ENCODE measurements at places on chromosomes 3 and 15. TPM values are rescaled to one million over a fixed set of nuclear protein-coding genes. Genes with fewer than 3 reads are reported as not detected.

The CD47 gene
- total RNA-seq: 73.4 TPM

The MED12L gene
- total RNA-seq: 0.07 TPM

The GREM1 gene
- 1.6 TPM for total RNA-seq

The ANKRD34C gene
- not detected for total RNA-seq

The PDZRN3 gene
- not detected for total RNA-seq

The SHC4 gene
- 0.30 TPM for total RNA-seq

The GNAT1 gene
- not detected for total RNA-seq

The SEMA7A gene
- total RNA-seq: 0.67 TPM

The OCA2 gene
- not detected for total RNA-seq

The ZBTB47 gene
- 11.6 TPM for total RNA-seq

The C3orf22 gene
- not detected for total RNA-seq

The RTP3 gene
- total RNA-seq: not detected

The ERICH6 gene
- total RNA-seq: not detected

The NOX5 gene
- not detected for total RNA-seq

The RTP1 gene
- total RNA-seq: not detected

The GHSR gene
- not detected for total RNA-seq

The CACNA2D3 gene
- total RNA-seq: not detected

Data from mammary microvascular endothelial cell (primary cell).